ENCODE measurements at places on chromosomes 11 and 22.

- DNase-seq = no peak
These were observed 14.5 kb downstream of the PHF21A start for GRCh38 chr11:46106530-46107407.

DNA sequence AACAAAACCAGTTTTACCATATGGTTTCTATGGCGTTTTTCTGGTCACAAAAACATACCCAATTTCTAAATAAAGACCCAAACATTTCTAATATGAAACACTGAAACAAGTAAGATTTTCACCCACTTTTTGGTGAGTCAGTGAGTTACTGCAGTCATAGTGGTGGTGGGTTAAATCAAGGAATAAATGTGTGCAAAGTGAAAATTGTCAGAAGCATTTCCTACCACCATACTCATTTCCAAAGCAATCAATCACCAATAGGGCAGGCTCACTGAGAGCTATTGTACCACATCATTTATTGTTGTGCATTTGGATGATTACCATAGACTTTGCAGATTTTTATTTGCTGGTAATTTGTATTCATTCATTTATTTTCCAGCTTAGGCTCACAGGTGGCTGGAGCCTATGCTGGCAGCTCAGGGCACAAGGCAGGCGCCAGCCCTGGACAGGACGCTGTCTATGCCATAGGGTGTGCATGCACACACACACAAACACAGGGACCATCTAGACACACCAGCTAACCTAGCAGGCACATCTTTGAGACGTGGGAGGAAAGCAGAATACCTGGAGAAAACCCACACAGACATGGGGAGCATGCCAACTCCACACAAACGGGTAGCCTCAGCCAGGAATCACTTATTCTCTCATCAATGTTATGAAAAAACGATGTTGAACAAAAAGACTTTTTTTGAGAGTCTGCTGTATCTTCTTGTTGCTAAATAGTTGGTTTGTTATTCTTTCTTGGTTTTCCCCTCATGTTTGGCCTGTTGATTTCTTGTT, 5.1 kb downstream of the FAM118B start:
- no peak for DNase-seq

- DNase-seq = no peak
These were observed 13.6 kb downstream of the XRRA1 start for GRCh38 chr11:74935285-74935684.

GRCh38 chr11:111982019-111982464, 43.2 kb upstream of the DLAT start:
- no peak for DNase-seq

DNA sequence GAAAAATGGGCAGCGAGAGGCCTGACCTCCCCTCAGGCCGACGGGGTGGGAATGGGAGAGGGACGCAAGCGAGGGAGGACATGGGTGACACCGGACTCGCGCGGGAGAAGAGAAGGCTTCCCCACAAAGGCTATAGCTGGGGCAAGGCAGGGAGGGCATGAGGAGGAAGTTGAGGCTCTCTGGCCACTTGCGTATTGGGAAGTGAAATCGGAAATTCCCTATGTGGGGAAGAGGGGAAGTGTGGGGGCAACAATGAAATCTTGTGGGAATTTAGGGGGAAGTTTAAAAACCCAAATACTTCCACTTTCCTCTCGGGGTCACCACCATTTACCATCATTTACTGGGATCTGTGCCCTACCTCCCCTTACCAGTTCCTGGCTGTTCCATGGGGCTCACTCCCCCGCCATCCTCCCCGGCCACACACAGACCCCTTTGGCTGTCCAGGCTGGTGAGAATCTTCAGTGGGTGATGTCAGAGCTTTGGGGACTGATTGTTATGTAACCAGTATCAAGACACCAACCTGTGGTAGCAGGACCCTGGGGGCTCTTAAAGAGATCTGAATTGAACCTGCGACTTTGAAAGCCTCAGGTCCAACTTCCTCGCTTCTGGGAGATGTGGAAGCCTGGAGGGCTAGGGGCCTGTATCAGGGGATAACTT, 951 bp upstream of the EHD1 start:
- no peak for DNase-seq

DNA sequence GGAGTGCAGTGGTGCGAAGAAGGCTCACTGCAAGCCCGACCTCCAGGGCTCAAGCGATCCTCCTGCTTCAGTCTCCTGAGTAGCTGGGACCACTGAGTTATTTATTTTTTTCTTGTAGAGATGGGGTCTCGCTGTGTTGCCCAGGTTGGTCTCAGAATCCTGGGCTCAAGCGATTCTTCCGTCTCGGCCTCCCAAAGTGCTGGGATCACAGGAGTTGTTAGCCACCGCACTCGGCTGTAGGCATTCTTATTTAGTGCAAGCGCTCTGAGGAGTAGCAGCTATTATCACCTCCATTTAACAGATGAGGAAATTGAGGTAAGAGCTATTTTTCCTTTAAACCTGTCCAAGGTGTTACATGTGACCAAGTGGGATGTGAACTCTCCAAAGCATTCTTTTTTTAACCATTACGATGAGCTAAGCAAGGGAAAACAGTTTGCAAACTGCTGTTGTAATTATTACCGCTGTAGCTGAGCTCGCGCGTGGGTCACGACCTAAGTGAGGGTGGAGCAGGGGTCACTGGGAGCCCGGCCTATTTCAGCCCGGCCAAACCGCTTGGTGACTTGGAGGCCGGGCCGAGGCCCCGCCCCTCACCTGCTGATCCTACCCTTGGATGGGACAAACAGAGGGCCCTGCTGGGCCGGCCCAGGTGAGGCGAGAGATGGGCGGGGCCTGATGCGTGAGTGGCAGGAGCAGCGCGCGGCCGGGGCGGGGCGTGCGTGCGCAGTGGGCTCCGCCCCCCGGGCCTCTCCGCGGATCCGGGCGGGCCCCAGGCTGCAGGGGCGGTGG, 449 bp upstream of the KREMEN1 start:
- DNase-seq = no peak

- no peak for DNase-seq
These were observed 56.6 kb upstream of the FDX1 start for GRCh38 chr11:110373051-110373702.

DNA sequence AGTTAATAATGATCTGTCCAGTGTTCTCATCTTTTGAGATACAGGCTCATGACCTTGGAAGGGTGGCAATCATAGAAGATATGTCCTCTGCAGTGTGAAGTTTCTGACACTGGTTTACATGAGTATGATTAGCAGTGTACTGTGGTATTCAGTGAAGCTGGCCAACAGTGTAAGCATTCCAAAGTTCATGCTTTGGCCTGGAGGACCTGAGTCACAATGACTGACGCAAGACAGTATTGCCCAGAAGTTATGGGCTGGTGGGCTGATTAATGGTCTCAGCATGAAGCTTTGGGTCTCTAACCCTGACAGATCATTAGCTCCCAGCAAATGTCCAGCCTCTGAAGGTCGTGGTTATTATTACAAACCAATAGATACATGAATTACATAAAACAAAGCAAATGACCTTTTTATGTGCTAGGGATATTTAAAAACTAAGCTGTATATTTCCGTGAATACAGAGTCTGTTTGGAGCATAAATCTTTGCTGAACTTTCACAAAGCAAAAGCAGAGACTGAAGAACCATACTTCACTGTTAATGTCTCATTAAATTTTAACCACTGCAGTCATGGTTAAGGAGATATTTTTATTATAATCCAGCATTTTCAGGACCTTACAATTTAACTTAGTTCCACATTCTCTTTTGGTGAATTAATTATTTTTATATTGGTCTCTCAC, 28.3 kb upstream of the USP47 start:
- no peak for DNase-seq

DNA sequence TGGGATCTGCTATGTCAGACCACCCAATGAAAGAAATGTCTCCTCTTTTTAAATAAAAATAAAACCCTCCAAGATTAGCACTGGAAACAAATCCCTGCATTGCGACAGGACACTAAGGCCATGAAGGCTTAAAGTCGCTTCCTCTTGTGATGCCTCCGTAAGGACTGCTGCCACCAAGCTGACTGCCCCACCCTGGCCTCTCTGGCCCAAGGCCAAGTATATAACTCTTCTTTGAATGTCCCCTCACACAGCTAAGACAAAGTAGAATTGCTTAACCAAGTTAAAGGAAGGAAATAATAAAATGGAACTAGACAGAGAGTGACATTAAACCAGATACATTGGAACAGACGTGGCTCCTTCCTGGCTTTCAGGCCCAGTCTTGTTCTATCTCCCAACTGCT, 7.5 kb upstream of the NRGN start:
- no peak for DNase-seq

DNA sequence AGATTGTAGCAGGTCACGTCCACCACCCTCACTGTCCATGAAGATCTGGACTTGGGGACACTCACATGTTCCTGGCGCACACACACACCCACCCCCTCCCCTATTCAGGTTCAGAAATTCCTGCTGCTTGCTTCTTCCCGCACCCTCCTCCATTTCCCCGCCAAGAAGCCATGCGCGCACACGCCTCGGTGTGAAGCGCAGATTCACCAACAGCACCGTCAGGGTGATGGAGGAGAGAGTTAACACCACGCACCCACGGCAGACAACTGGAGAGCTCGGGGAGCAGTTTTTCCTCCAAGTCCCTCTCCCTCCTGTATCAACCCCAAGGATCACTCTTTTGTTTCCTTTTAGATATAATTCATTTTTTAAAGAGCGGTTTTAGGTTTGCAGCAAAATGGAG, 113.4 kb downstream of the BCR start:
- no peak for DNase-seq

DNA sequence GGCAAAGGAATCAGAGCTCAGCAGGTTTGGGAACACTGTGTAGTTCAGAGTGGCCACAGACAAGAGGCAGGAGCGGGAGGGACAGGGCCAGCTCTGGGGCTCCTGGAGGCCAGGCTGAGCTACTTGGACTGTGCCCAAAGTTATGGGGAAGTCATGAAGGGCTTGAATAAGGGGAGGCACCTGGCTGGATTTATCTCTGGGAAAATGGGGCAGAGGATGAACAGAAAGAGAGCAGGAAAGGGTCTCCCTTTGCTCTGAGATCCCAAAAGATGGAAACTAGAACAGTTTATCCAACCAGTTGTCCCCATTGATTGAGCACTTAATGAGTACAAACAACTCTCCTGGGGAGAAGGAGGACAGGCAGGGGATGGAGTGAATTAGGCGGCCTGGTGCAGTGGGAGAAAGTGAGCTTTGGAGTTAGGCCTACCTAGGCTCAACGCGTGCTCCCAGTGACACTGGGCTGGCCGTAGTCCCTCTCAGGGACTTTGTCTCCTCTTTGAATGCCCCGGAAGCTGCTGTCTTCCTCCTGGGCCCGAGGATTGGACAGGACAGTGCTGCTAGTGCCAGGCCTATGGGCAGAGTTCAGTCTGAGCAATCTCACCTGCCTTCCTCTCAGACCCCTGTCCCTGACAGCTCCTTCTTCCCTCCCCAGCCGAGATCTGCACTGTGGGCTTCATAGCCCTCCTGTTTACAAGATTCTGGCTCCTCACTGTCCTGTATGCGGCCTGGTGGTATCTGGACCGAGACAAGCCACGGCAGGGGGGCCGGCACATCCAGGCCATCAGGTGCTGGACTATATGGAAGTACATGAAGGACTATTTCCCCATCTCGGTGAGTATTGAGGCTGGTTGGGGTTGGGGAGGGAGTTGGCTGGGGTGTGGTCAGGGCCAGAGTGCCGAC, 2.0 kb downstream of the MOGAT2 start:
- DNase-seq = no peak

GRCh38 chr22:22877523-22878210, 9.9 kb upstream of the IGLL5 start:
- DNase-seq = no peak

- peak; percentile 27 for DNase-seq
These were observed 1.3 kb downstream of the PAFAH1B2 start for GRCh38 chr11:117145393-117145761.

DNA sequence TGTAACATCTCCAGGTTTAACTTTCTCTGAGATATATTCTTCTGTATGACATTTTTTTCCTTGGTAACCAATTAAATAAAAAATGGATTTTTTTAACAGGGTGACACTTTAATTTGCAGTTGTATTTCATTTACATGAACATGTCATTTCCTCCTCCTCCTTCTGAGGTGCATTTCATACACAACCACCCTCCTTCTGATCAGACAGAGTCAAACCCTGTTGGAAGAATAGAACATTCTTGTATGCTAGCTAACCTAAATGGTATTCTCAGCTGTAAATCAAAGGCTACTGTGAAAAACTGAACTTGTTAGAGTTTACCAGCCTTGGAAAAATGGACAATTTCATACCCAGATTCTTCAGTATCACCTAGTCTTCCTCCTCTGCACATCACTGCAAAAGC, 52.7 kb upstream of the CHRM4 start:
- no peak for DNase-seq

GRCh38 chr11:76161261-76161961, 44.9 kb downstream of the WNT11 start:
- no peak for DNase-seq

DNA sequence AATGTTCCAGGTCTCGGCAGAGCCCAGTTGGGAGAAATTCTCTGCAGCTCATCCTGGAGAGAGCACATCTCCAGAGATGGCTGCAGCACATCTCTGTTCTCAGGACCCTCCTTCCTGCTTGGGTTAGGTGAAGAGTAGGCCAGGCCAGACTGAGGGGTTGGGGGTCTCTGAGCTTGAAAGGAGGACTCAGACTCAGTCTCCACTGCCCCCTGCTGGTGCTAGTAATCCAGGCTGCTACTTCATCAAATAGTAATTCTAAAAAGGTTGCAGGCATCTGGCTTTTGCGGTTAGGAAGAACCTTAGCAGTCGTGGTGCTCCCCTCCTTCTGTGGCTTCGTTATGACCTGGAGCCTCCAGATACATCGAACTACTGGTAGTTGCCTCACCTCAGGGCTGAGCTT, 9.7 kb downstream of the TUB start:
- no peak for DNase-seq

GRCh38 chr11:119218141-119218878, 12.2 kb downstream of the CBL start:
- DNase-seq = no peak

- DNase-seq = no peak
These were observed 8.2 kb downstream of the CBX7 start for GRCh38 chr22:39144101-39144767.

DNA sequence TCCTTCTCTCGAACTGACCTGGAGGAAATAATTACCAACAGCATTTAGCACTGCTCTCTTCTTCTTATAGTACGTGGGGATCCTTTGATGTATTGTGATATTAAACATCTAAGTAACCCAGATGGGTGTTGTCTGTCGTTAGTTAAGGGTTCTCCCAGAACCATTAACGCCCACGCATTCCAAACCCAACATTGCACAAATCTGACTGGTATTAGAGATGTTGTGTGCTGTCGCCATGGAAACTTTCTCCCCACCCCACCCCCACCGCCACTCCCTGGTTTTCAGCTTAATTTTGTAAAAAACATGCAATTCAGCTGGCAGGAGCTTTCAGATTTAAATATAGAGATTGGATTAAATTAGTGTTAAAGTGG, 1495.2 kb downstream of the TBC1D22A start:
- no peak for DNase-seq

DNA sequence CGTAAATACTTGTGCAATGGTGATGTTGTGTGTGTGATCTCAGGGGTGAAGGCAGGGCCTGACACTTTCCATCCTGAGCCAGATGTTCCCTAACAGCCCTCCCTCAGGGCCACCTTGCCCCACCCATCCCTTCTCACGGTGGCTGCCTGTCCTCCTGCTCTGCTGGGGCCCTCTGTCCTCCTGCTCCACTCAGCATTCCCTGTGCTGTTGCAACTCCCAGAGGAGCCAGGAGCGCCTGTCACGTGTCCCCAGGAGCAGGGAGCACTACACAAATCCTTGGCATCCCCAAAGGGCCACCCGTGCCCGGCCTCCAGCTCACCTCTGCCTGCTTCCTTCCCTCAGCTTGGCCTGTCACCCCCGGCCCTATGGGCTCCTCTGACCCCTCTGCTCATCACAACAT, 10.2 kb upstream of the CSNK1E start:
- no peak for DNase-seq

Data from left renal pelvis (tissue), 4 donors.